SW480 (cell line): ENCODE measurements at places on chromosomes 7 and 10.

- DNase-seq = no peak
Measured at GRCh38 chr7:37247861-37248260, 200.8 kb downstream of the ELMO1 start.

GRCh38 chr7:19239951-19240350, 94.7 kb upstream of the FERD3L start:
- DNase-seq = no peak

GRCh38 chr10:15202639-15203038, 34.1 kb upstream of the NMT2 start:
- no peak for DNase-seq

- no peak for DNase-seq
Measured at GRCh38 chr10:5502061-5502521, 2.7 kb upstream of the CALML5 start.

DNA sequence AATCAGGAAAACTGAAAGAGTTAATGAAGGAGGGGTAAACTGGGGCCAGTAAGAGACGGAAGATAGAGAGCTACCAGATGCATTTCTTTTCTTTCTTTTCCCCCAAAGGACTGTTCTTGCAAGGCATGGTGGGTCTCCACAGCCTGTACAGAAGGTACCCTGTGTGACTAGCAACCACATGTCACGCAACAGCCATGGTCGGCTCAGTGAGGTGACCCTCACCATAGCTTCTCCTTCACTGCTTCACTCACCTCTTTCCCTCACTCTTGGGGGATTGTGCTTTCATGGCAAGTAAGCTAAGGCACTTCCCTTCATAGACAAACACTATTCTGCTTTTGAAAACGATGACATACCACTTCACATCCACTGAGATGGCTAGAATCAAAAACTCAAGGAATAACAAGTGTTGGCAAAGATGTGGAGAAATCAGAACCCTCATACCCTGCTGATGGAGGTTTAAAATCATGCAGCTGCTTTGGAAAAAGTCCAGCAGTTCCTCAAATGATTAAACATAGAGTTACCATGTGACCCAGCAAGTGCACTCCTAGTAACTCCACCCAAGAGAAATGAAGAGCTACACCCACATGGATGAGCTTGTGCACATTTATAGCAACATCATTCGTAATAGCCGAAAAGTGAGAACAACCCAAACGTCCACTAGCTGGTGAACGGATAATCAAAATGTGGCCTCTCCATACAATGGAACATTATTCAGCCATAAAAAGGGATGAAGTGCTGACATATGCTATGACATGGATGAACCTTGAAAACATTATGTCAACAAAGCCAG, 3.8 kb upstream of the INSIG1 start:
- no peak for DNase-seq

GRCh38 chr10:103843854-103844570, 11.4 kb downstream of the SH3PXD2A start:
- no peak for DNase-seq

GRCh38 chr10:128025437-128025836, 100.8 kb downstream of the MKI67 start:
- no peak for DNase-seq

DNA sequence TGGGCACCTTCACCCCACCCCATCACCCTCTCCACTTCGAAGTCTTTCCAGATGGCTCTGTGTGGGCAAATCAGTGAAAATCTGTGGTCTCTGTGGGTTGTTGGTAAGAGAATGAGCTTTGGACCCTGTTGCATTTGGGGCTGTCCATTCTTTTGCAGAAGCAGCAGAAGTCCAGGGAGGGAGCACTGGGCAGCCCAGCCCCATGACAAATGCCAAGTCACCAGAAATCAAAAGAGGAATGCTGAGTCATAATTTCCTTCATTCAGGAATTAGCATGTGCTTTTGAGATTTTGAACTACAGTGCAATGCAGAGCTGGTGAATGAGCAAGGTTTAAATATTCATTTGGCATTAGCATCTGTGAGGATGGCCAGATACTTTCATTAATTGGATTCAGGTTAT, 556.2 kb downstream of the LRMDA start:
- peak; percentile 75 for DNase-seq

GRCh38 chr7:30510124-30511075, 5.8 kb upstream of the GGCT start:
- DNase-seq = peak; percentile 57

- DNase-seq = no peak
Measured at GRCh38 chr7:158404031-158404761, 183.4 kb downstream of the PTPRN2 start.

GRCh38 chr7:77626586-77627308, 69.5 kb upstream of the RSBN1L start:
- peak; percentile 66 for DNase-seq

- no peak for DNase-seq
Measured at GRCh38 chr7:80140388-80140787, 5.8 kb downstream of the GNAI1 start.

GRCh38 chr7:57199252-57199651, 67.0 kb upstream of the ZNF479 start:
- no peak for DNase-seq

DNA sequence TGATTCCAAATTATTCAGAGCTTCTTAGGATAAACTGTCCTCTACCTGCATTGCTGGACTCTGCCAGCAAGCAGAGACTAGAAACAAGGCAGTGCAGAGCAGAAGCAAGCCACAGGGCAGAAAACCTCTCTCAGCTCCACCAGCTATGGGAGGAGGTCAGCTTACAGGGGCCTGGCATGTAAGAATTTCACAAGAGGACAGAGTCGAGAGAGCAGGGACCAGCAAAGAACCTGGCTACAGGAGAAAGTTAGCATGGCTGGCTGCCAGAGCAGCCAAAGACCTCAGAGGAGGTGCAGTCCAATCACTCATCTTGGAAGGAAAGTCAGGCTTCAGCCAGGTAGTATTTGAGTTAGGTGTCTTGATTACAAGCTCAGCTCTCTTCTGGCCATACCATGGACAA, 62.9 kb downstream of the ENO4 start:
- no peak for DNase-seq

DNA sequence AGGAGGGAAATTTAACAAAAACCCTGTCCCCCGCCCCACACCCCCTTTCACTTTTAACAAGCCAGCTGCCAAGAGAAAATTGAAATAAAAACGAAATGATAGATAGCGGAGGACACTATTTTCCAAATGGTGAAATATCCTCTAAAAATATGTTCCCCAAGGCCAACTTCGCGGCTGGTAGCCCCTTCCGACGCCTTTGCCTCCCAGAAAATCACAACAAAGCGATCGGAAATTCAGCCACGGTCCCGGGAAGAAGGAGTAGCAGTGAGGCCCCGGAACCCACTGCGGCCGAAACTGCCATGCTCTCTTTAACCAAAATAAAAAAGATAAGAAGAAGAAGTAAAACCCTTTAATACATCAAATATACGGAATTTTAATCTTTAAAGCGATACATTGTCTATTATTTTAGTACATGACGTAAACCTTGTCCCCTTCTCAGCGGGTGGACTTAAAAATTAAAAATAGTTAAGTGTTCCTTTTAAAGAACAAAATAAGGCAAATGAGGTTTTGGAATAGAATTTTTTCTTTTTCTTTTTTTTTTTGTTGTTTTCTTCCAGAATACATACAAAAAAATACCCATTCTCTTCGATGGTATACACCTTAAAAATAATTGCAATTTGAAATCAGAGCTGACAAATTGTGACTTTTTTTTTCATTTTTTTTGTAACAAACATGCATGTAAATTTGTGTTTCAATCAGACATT, 3.9 kb downstream of the ZNF503 start:
- DNase-seq = no peak

GRCh38 chr7:24381894-24382505, 98.0 kb downstream of the NPY start:
- DNase-seq = peak; percentile 76

DNA sequence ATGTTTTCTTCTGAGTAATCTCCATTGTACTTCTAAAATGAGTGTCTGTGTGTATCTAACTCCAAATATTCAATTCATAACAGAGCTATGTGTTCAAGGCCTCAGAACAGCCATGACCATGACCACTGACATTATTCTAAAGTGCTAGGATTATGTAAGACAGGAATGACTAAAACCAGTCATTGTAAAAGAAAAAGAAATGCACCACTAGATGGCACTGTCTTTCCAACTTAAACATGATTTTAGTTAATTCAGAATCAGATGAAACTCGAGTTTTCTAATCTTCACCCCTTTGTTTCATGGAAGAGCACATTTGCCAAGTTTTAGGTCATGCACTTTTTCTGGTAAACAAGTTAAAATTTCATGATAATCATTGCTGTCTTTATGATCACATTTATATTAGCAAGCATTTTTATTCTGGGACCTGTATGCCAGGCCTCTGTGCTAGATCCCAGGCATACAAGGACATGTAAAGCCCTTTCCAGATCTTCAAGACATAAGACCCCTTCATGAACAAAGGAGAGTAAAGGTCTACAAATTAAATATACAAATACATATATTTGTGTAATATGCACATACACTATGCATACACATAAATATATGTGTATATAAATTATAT, 26.1 kb upstream of the RSU1 start:
- peak; percentile 59 for DNase-seq

- DNase-seq = no peak
Measured at GRCh38 chr7:156127166-156128134, 315.2 kb upstream of the SHH start.

DNA sequence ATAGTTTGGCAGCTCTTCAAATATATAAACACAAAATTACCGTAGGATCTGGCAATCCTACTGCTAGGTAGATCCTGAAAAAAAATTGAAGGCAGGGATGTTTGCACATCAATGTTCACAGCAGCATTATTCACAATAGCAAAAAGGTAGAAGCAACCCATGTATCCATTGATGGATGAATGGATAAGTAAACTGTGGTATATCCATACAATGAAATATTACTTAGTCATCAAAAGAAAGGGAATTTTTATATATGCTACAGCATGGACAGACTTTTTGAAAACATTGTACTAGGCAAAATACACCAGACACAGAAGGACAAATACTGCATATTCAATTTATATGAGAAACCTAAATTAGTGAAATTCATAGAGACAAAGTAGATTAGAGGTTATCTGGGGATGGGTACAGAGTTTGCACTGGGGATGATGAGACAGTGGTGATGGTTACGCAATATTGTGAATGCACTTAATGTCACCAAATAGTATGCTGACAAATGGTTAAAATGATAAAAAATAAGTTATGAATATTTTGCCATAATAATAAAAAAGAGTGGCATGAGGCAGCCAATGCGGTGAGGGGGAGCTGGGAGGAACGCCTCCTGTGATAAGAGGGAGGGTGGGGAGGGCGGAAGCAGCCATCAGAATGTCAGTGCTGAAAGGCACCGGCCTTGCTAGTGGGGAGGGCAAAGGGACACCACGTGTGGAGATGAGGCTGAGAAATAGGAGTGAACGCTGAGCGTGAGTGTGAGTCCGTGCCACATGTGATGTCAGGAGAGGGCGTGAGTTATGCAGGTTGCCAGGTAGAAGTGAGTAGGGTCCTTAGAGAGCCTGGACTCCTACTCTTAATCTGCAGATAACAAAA, 386.1 kb upstream of the PODXL start:
- no peak for DNase-seq

DNA sequence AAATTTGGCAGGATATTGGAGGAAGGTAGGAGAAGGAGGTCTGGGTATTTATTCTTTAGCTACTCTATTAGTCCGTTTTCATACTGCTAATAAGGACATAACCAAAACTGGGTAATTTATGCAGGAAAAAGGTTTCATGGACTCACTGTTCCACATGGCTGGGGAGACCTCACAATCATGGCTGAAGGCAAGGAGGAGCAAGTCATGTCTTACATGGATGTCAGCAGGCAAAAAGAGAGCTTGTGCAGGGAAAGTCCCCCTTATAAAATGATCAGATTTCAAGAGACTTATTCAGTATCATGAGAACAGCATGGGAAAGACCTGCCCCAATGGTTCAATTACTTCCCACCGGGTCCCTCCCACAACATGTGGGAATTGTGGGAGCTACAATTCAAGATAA, 1.9 kb upstream of the INMT start:
- DNase-seq = no peak

DNA sequence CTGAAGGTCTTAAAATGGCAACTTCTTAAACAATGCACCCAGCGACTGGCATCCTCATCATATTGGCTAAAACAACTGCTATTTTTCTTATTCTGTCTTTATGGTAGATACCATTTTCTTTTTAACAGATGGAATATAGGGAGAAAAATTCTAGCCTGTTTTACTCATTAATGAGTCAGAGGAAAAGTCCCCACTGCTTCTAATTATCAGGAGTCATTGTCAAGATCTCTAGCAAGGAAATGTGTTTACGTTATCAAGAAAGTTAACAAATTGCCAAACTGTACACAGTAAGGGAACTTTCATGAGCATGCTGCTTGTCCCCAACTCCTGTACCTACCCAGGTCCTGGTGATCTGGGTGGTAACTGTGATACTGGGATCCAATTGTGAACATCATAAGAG, 117.7 kb upstream of the KIAA1217 start:
- DNase-seq = no peak

- DNase-seq = no peak
Measured at GRCh38 chr7:120617275-120617674, 240.7 kb downstream of the TSPAN12 start.

DNA sequence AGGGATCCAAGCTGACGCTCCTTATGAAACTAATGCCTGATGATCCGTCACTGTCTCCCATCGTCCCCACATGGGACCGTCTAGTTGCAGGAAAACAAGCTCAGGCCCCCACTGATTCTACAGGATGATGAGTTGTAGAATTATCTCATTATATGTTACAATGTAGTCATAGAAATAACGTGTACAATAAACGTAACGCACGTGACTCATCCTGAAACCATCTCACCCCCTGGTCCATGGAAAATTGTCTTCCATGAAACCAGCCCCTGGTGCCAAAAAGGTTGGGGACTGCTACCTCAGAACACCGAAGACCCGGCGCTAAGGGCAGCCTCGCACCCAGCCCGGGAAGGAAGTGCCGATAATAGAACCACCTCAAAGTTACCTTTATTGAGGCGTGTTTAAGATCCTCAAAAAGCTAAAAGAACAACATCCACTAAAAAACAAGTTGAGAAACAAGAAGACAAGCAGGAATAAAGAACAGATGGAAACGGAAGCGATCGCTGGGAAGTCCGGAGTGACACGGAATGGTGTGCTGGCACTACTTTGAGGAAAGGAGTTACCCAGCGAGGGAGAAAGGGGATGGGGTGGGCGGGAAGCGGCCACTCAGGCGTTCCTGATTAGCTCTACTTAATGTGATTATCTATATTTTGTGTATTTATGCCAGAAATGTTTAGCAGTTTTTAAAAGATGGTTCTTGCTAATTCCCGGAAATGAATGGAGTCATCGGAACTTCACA, 50.1 kb upstream of the PRKAR1B start:
- DNase-seq = no peak

- DNase-seq = no peak
Measured at GRCh38 chr10:23891301-23891700, 317.6 kb upstream of the KIAA1217 start.

GRCh38 chr10:95399183-95399582, 108.4 kb upstream of the PDLIM1 start:
- DNase-seq = no peak

- no peak for DNase-seq
Measured at GRCh38 chr7:136717910-136718557, 150.4 kb upstream of the CHRM2 start.
